LHCN-M2 (cell line): ENCODE measurements at places on chromosomes 13 and 19. TPM values are rescaled to one million over a fixed set of nuclear protein-coding genes. Genes with fewer than 3 reads are reported as not detected.
A peak's percentile ranks its signal among the peaks of the same experiment; 100 is the strongest.

- no peak for DNase-seq
Measured at GRCh38 chr13:109101550-109102144, 472.2 kb downstream of the MYO16 start.

DNA sequence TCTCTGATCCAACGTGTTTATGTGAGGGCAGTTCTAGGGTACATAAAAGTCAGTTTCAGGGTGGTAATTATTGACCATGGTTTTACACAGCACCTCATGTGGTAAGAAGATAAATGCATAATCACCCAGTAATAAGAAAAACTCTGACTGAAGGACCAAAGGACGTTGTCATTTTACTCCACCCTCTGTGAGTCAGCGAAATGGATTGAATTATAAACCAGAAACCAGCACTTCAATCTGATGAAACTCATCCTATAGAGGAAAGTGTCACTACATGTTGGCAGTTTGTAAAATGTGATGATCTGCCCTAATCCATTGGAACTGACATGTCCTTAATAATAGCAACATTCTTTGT lies 406.8 kb downstream of the KLF5 start:
- peak; percentile 54 for DNase-seq

- no peak for DNase-seq
Measured at GRCh38 chr19:2359992-2360685, at the start of gene TMPRSS9. TSS of gene TMPRSS9 (plus strand) at chr19:2360265. CDS start at chr19:2389786, 29,521 bp downstream.

- no peak for DNase-seq
Measured at GRCh38 chr13:109728791-109729731, 57.3 kb downstream of the IRS2 start.

GRCh38 chr13:88042489-88042888 lies 371.3 kb downstream of the SLITRK5 start:
- no peak for DNase-seq

DNA sequence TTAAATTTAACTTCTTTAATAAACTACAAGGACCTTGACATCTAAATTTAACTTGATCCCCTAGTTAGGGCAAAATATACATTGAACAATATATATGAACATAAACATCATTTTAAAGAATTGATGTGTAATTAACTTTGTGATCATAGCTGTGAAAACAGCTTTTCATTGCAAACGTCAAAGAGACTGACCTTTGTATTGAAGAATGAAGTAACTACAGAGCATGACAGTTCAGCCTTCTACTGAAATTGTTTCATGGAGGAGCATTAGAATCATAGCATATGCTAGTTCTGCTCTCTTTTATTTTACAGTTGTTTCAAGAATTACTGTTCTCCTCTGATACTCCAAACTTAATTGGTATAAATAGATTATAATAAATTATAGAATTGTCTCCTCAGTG lies 123.4 kb upstream of the PRR20A start:
- DNase-seq = no peak

The GIPC3 gene
- total RNA-seq = 0.06 and 0.17 TPM in 2 replicates

GRCh38 chr19:10111405-10111811 lies at the start of gene P2RY11:
TSS of gene P2RY11 (plus strand) at chr19:10111693. CDS start at chr19:10111722, 29 bp downstream.
- no peak for DNase-seq

GRCh38 chr13:57716295-57716694 lies 84.8 kb downstream of the PCDH17 start:
- DNase-seq = no peak

The GAPDHS gene
- total RNA-seq = not detected in 2 replicates

DNA sequence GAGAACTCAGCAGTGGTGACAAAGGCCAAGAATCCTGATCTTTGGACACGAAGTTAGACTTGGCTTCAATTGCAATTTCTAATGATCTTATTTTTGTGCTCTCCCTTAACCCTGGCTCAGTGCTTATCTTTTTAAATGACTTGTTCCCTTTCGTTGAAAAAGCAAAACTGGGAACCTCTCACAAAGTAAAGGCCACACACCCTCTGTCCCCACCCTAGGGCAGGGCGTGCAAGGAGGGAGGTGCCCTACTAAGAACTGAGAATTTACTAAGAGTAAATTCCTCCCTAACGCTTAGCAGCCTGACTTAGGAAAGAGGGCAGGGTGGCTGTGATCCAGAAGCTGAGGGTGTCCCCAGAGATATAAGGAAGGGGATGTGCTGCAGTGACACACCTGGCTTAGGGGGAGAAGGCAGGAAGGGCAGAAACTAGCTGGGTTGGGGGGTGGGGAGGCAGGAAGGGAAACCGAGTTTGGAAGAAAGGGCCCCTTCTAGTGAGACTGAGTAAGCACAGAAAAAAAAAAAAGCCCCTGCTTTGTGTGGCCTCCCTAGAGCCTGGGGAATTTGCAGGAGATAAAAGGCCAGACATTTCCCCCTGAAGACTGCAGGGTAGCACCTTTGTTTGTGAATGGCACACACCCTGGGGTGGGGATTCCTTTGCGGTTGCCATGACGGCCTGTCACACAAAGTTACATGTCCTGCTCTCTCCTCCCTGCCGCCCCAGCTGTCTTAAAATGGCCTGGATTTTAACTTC lies 435.1 kb downstream of the EFNB2 start:
- no peak for DNase-seq

The ZSCAN1 gene
- not detected in 2 replicates for total RNA-seq

- DNase-seq = no peak
Measured at GRCh38 chr13:21701460-21701859, 30.6 kb downstream of the FGF9 start.

The C1QTNF9 gene
- total RNA-seq = not detected in 2 replicates

DNA sequence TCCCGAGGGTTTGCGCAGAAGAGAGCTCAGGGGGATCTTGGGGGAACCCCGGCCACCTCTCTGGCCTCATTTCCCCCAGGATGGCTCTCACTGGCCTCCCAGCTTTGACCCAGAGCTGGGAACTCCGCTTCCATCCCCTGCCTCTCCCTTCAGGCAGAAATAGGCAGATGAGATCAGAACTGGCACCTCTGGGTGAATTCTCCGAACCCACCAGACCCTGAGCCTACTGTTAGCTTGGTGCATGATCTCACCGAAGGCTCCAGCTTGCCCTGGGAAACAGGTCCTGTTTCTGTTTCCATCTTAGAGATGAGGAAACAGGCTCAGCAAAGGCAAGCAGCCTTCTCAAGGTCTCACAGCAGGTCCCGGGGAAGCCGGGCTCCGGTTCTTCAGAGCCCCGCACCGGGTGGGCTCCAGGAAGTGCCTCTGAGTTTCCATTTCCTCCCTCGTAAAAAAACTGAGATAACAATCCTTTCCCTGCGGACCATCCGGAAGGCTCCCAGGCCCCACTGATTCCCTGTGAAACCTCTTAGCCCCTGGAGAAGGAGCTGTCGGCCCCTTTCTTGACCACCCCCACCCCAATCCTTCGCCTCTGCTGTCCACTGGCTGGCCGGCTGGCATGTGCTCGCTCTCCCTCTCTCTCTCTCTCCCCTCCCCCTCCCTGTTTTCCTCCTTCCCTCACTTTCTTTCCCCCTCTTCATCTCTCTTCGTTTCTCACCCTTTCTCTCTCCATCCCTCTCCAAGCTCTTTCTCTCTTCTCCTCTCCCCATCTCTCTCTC lies 2.1 kb downstream of the NECTIN2 start:
- no peak for DNase-seq

The LHFPL6 gene
- 30.0 and 37.2 TPM in 2 replicates for total RNA-seq

The SIGLEC8 gene
- not detected in 2 replicates for total RNA-seq

GRCh38 chr13:51797664-51798488 lies 6.1 kb downstream of the DHRS12 start:
- peak; percentile 43 for DNase-seq

The ZNF763 gene
- 0.69 and 1.7 TPM in 2 replicates for total RNA-seq

DNA sequence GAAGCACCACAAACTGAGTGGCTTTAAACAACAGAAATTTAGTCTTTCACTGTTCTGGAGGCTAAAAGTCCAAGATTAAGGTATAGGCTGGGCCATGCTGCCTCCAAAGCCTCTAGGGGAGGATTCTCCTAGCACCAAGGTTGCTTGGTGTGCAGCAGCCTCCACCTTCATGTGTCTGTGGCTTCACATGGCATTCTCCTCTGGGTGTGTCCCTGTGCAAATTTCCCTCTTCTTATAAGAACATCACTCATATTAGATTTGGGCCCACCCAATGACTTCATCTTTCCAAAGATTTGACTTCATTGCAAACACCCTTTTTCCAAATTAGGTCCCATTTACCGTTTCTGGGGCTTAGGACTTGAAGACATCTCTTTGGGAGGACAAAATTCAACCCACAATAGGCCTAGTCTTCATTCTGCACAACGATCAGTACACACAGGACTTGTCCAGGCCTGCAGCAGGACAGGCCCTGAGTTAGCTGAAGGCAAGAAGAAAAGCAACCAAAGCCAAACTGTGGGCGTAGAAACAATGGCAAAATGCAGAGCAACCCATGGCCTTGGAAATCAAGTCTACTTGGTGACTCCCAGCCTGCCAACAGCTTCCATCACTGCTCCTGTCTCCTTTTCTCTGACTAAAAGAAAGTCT lies 521.2 kb upstream of the NBEA start:
- DNase-seq = no peak

- DNase-seq = peak; percentile 71
Measured at GRCh38 chr13:83325125-83325853, 557.0 kb downstream of the SLITRK1 start.

The SYNE4 gene
- 0.23 TPM in 1 of 2 replicates, not detected in the other for total RNA-seq

GRCh38 chr13:45406421-45406820 lies 11.8 kb downstream of the SLC25A30 start:
- no peak for DNase-seq

DNA sequence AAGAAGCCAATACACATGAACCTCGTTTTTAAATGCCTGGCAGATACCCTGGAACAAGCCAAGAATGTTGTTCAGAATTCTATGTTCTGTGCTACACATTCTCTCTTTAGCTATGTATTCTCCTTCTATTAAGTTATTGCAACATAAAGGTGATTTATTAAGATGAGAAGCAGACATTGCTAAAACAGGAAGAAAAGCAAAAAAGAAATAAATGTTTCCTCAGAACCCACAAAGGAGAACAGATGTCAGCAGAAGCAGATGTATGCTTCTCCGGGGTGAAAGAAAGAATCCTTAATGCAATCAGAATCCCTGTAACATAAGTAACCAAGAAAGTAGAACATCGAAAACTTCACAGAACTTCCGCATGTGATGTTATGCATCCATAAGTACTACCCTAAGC lies 302.9 kb downstream of the DCT start:
- peak; percentile 18 for DNase-seq

GRCh38 chr19:16575282-16575681 lies 3.1 kb upstream of the SLC35E1 start:
- peak; percentile 20 for DNase-seq

GRCh38 chr13:46551410-46552302 lies 1.3 kb upstream of the LRCH1 start:
- DNase-seq = peak; percentile 72

GRCh38 chr19:5864725-5865486 lies 5.4 kb downstream of the FUT5 start:
- DNase-seq = no peak

The NTF4 gene
- total RNA-seq = not detected in 2 replicates

The SRRM5 gene
- total RNA-seq = 0.11 TPM in 1 of 2 replicates, not detected in the other

- DNase-seq = no peak
Measured at GRCh38 chr19:21848706-21849105, 12.7 kb upstream of the ZNF43 start.

DNA sequence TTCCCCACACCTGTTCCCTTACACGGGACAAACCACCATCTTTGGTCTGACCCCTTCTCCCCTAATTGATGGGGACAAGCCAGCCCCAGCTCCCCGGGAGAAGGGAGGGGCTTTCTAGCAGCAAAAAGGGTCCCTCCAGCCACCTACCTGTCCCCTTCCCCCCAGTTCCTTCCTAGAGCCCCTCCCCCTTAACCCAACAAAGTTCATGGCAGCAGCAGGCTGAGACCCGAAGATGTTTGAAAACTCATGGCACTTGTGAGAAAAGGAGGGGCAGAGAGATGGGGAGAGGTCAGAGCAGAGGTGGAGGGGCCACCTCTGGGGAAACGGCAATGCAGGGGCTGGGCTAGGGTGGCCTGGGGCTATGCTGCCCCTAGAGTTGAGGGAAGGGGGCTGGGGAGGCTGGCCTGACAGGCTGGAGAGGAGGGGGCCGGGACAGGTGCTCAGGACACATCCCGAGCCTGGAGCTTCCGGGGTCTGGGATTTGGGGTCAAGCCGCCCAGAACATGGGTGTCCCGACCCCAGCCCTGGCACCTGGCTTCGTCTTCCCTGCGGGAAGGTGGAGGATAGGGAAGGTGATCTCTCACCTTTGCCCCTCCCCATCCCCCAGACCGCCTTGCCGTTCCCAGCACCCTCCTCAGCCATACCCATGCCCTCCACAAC lies 12.5 kb upstream of the ASF1B start:
- DNase-seq = no peak

DNA sequence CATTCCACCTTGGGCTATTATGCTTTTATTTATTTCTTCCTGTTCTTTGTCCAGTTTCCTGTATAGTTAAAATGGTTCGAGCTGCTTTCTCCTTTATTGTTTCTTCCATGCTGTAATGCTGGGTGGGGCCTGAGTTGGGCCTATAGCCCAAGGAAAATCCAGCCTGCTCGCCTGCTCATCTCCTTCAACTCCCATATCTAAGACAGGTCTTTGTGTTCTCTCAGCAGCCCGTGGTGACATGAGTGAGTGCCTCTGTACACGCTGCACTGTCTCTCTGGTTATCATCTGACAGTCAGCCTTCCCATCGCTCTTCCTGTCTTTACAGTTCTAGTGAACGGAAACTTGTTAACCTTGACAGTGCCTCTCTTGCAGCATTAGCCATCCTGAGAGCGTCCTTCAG lies 221.9 kb upstream of the SLC10A2 start:
- no peak for DNase-seq

GRCh38 chr19:19602136-19602712 lies 16.3 kb downstream of the PBX4 start:
- DNase-seq = no peak

- DNase-seq = no peak
Measured at GRCh38 chr19:47510516-47511127, 4.2 kb downstream of the NAPA start.

The FAM83E gene
- total RNA-seq = not detected in 2 replicates

The DAND5 gene
- 0.06 TPM in 1 of 2 replicates, not detected in the other for total RNA-seq

The ZGLP1 gene
- 1.9 and 3.4 TPM in 2 replicates for total RNA-seq

The NECTIN2 gene
- total RNA-seq = 68.4 and 79.6 TPM in 2 replicates

The GJB2 gene
- 0.11 and 0.64 TPM in 2 replicates for total RNA-seq

The LILRA1 gene
- total RNA-seq = not detected in 2 replicates

DNA sequence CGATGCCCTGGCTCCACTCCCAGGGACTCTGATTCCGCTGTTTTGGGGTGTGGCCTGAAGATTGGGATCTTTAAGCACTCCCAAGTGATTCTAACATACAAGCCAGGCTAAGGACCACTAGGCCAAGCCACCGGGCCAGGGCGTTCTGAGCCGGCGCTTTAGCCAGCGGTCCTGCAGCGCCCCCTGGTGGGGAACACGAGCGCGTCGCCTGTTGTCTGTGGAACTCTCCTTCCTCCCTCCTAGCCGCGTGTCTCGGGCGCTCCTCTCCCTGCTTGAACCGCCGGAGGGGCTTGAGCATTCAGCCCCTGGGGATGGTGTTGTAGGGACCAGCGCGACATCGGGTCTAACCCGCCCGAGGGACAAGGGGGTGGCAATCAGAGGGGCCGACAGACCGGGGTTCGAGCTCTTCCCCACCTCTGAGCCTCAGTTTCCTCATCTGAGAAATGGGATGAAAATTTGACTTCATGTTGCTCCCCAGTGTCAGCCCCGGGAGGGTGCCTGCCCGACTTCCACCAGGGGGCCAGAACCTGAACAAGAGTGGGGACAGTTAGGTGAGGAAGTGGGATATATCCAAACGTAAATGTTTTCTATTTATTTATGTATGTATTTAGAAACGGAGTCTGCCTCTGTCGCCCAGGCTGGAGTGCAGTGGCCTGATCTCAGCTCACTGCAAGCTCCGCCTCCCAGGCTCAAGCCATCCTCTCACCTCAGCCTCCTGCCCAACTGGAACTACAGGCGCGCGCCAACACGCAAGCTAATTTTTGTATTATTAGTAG lies 18.0 kb upstream of the PNMA8B start:
- peak; percentile 62 for DNase-seq

GRCh38 chr19:6668691-6669090 lies 1.3 kb downstream of the TNFSF14 start:
- no peak for DNase-seq
